ENCODE measurements at places on chromosomes 2 and 18.

- DNase-seq, result peak; percentile 43
These were observed 87.2 kb upstream of the SMAD2 start for GRCh38 chr18:48017635-48018034.

- peak; percentile 77 for DNase-seq
These were observed 6.9 kb downstream of the TWIST2 start for GRCh38 chr2:238854699-238855229.

DNA sequence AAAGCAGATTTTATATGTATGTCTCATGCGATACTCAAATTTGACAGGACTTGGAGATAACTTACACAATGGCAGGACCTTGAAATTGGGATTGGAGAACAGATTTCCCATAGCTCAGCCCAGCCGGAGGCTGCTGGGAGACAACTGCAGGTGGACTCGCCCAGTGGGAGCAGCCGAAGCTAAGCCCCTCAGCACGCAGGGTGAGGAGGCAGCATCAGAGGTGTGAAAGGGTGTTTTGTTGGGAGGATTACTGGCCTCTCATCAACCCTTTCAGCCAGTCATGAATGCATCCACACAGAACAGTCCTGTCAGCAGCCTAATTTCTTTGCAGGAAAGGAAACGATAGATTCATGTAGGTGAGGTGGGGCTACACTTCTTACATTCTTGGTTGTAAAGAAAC lies 110.4 kb upstream of the DYNAP start:
- DNase-seq, result no peak

GRCh38 chr2:164065038-164065437 lies 329.2 kb upstream of the FIGN start:
- DNase-seq, result no peak

GRCh38 chr2:218809515-218809914 lies 22.1 kb downstream of the PRKAG3 start:
- no peak for DNase-seq

DNA sequence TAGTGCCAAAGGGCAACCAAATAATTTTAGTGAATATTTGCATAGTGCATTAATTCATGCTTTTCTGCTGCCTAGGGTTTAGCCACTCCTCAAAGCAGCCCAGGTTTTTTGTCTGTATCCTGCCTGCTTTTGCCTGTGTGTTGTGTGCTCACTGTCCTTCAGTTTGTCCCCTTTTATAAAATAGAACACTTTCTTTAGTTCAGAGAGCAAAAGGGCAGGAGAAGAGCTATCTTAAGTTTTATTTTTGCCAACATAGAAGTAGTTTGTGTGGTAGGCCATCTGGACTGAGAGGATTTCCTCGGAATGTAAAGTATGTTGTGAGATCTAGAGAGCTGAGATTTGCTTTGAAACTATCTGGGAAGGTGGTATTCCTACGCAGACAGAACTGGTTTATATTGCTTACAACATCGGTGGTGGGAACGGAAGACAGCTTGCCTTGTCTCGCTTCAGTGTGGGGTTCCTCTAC lies 64.9 kb downstream of the EML4 start:
- peak; percentile 63 for DNase-seq

DNA sequence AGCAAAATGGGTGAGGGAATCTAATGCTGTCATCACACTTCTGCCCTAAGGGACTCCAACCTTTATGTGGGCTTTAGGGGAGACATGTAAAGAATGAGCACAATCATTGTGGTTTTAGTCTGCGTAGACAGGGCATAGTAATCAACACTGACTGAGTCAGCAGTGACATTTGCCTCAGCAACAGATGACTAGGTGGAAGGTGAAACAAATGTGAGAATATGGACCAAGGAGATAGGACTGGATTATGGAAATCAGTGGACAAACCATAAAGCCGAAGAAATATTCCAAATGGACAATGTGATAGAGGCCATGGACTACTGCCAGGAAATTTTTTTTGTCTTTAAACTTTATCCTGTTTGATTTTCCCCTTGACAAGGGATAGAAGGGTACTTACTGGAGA lies 83.9 kb downstream of the PDK1 start:
- peak; percentile 90 for DNase-seq

GRCh38 chr2:240395448-240395847 lies 40.0 kb upstream of the GPC1 start:
- no peak for DNase-seq

All from EH (cell line).